Heart left ventricle (tissue), 16 donors: ENCODE measurements at places on chromosomes 2 and 18.
A peak's percentile ranks its signal among the peaks of the same experiment; 100 is the strongest.

DNA sequence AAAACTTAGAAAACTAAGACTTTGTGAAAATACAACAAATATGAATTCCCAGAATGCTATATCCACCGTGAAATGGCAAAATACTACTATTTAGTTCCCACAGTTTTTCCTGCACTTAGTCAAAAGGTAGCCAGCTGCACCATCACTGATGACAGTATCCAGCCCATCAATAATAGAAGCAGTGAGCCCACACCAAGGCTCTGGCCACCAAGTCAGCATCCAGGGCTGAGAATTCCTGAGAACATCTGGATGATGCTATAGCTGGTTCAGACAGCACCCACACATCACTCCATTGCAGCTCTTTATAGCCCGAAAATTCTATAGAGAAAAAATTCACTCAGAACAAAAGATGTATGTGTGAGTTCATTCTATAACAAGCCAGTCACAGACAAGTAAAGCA is 159.1 kb upstream of the SPATS2L start:
- DNase-seq, result no peak

- no peak for DNase-seq
Observed at GRCh38 chr2:8365331-8365910, 316.4 kb upstream of the ID2 start.

- no peak for DNase-seq
Observed at GRCh38 chr18:41466436-41467160, 488.4 kb upstream of the PIK3C3 start.

- DNase-seq, result no peak
Observed at GRCh38 chr2:67255933-67256615, 141.1 kb upstream of the ETAA1 start.

DNA sequence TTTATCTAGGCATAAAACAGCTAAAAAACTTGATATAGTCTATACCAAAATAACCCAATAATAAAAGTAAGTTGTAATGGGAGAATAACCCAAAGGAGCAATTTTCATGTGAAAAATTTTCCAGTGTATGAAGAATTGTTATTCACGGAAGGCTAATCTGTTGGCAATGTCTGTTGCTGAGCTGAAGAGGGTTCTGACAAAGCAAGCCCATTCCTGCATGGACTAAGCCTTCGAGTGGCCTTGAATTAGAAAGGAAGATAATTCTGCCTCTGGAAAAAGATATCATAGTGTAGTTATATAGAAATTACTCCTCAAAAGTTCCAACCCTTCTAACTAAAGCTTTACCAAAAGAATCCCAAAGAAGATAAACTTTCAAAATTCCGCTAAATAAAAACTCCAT is 101.5 kb downstream of the MAP2 start:
- DNase-seq, result no peak

GRCh38 chr2:235859651-235860050 is 308.5 kb downstream of the GBX2 start:
- DNase-seq, result peak; percentile 46

- peak; percentile 20 for DNase-seq
Observed at GRCh38 chr2:85790032-85790431, 36.2 kb downstream of the ATOH8 start.
